ENCODE measurements at places on chromosomes 4 and X.

GRCh38 chr4:79598801-79599200 lies 190.8 kb upstream of the GK2 start:
- DNase-seq: no peak

GRCh38 chr4:87375719-87376291 lies 15.2 kb downstream of the HSD17B11 start:
- DNase-seq: peak; percentile 81

DNA sequence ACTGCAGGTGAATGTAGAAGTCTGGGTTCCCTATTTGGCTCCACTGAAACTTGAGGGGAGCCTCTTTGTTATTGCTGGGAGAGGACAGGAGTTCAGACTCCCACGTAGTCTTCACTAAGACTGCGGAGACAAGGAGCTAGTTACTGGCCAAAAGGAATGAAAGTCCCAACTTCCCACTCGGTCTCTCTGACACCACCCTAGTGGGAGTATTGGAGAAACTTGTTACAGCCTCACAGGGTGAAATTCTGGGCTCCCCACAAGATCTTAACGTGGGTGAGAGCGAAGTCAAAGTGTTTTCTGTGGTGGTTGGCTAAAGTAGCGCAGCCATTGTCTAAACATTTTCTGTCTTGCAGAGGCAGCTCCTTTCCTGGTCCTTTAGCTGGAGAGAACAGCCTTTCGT lies 13.5 kb downstream of the MYOZ2 start:
- DNase-seq: no peak

DNA sequence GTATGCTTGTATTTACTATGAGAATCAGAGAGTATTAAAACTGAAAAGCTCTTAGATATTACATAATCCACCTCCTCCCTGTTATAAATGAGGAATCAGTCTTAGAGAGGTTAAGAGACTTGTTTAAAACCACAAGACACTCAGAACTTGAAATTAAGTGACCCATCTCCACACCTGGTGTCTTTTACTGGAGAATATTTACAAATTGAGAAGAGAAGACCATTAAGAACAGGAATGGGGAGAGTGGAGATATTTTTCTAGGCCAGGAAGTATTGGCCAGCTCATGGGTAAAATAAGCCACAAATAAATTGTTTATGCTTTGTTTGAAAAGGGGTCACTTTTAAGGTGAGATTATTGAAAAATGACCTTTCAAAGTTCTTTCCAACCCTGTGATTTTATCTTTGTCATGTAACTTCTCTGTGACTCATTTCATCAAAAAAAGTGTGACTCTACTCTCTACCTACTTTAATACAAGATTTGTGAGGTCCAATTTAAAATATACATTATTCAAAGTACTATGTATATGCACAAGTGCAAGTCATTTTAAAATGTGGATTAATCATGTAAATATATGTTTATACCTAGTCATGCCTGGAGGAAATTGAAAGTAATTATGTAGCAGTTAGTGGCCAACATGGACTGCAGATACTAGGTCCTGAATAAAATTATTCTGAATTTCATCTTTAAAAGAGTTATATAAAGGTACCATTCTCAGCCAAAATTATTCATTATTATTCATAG lies 15.9 kb upstream of the COX7B2 start:
- DNase-seq: no peak

- DNase-seq: no peak
Measured at GRCh38 chr4:175657571-175657970, 154.5 kb downstream of the GPM6A start.

DNA sequence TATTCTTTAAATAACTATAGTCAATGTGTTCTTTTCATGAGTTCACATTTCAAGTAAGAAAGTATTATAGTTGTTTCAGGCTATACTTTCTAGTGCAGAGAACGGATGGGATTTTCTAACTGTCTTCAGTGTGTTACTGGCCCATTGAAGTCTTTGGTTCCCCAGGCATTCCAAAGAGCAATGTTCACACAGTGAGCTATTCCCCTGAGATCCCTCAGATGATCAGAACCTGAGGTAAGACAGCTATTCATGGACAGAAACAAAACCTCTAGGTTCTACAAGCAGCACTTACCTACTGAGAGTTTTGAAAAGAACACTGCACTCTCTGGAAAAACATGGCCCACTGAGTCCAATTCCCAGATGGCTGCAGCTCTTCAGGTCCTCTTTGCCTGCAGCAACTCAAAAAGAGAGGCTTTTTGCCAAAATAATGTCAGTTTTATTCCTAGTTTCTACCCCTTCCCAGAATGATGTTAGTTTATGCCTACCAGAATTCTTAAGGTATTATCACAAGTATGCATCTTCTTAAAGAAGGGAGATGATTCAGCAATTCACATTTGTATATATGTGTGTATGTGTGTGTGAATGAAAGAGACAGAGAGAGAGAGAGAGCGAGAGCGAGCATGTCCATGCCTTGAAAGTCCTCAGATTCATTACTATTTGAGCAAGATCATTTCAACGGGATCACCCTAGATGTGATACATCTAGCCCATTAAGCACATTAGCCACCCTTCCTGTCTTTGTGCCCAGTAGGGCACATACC lies 146.1 kb downstream of the PDHA2 start:
- DNase-seq: no peak

GRCh38 chrX:115560978-115561604 lies at the start of gene PLS3:
TSS of gene PLS3 (plus strand) at chrX:115561174. CDS start at chrX:115610251, 49,077 bp downstream.
- peak; percentile 23 for DNase-seq

DNA sequence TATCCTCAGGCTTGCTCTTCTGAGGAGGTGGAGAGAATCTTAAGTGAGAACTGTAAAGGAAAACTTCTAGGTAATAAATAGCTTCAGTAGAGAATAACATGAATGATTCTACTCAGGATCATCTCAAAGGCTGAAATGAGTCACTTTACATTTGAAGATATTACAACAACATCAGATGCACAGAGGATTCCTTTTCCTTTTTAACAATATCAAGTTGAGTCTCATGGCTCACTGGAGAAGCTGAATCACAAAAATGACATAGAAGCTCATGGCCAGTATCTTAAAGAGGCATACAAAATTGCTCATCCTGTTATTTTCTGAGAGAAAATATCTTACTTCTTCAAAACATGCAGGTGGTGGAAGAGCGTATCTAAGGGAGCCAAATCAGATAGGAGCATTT lies 72.5 kb upstream of the EMCN start:
- DNase-seq: no peak

DNA sequence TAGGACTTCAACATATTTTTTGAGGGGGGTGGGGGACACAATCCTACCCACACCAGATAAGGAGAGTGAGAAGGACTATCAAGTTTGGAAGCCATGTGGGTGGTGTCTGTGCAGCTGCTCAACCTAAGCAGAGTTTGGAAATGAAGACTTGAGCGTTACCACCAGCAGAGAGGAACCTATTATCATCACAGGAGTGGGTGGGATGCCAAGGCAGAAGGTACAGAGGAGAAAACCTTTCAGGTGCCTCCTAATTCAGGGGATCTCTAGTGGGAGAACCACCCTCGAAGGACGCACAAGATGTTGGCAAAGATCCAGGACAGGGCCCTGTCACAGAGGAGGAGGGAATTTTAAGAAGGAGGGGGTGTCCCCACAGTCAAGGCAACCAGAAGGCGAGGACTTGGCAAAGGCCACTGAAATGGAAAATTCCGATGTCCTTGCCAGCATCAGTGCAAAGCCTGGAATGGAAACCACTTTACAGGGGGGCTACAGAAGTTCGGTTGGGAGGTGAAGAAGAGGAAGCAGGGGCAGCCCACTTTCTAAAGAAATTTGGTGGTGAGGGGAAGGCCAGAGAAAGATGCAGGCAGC lies 8.4 kb upstream of the GPM6B start:
- no peak for DNase-seq

DNA sequence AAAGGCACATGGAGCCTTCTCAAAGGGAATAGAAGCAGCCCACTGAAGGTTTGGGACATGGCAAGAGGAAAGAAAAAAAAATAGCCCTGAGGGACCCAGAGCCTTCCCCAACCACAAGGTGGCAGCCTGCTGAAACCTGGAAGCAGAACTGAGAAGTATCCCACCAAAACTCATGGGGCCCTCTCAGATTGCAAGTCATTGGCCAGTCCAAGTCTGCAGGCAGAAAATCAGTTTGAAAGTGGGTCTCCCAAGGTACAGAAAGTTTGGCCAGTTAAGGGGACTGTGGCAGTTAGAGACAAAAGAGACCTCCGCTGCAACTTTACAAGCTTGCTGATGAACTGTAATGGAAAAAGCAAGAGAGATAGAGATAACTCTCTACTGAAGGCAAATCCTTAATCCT lies 155.8 kb downstream of the ANTXR2 start:
- DNase-seq: peak; percentile 66

- DNase-seq: no peak
Measured at GRCh38 chr4:187357821-187358220, 634.2 kb upstream of the FAT1 start.

- DNase-seq: no peak
Measured at GRCh38 chrX:37640142-37640541, 45.4 kb upstream of the XK start.

DNA sequence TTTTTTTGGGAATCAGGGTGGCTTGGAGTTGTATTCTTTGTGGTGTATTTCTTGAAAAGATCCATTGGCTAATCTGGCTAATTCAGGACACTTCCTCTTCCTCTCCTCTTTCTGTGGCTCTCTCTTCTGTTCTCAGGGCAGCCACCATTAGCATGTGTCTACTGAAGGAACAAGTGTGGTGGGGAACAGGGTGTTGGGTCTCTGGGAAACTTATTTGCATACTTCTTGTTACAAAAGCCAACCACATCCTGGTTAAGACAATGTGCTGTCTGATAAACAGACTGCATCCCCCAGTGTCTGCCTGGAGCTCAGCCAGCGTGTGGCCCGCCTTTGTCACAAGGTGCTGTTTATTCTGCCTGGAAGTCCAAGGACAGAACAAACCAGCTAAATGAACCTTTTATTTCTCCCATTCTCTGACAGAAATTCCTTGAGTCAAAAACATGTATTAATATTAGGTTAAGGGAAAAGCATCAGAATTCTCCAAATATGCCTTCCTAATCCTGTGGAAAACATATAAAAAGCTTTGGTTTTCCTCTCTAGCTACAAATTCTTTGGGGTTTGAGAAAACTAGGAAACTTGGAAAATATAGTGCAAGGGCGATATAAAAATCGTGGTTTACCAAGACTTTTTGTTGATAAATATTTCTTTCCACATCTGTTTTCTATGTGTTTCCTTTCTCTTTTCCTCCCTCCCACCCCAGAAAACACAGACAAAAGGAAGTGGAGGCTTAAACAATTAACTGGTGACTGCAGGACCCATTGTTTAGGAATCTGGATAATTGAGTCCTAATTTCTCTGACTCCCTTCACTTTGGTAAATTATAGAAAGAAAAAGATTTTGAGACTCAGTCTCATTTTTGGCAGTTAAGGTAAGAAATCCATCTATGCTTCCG lies 203.6 kb downstream of the SPRY1 start:
- DNase-seq: peak; percentile 99

GRCh38 chrX:115031989-115032388 lies 14.6 kb upstream of the IL13RA2 start:
- DNase-seq: no peak
